ENCODE measurements at places on chromosomes 2 and 18.

- H3K4me3 ChIP-seq: no peak overlapping the region
- DNase-seq: no peak
- no peak overlapping the region for H3K27ac ChIP-seq
- H3K4me1 ChIP-seq: no peaks in the 10 kb centered on the region
These were observed 770.8 kb downstream of the DSC3 start for GRCh38 chr18:30271716-30272115.

- DNase-seq: no peak
- H3K4me1 ChIP-seq: no peaks in the 10 kb centered on the region
- no peaks in the 10 kb centered on the region for H3K36me3 ChIP-seq
- H3K27me3 ChIP-seq: no peaks in the 10 kb centered on the region
- H3K4me3 ChIP-seq: no peak overlapping the region
These were observed 221.9 kb downstream of the HDAC4 start for GRCh38 chr2:239178954-239179353.

DNA sequence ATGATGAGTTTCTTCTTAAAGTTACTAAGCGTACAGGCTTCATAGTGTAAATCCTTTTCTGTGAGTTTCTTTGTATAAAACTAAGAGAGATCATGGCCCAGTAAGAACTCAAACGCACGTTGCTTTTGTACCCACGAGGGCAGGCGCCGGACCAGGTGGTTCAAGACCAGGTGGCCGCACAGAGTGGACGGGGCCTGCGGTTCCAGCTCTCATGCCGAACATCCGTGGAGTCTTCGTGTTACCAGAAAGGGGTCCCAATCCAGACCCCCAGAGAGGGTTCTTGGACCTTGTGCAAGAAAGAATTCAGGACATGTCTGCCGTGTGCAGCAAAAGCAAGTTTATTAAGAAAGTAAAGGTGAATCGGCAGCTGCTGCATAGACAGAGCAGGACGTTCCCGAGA is 53.0 kb downstream of the KCNG2 start:
- no peaks in the 10 kb centered on the region for H3K27me3 ChIP-seq
- no peak for DNase-seq
- no peaks in the 10 kb centered on the region for H3K4me1 ChIP-seq
- no peaks in the 10 kb centered on the region for H3K36me3 ChIP-seq
- H3K27ac ChIP-seq: no peak overlapping the region

- H3K27me3 ChIP-seq: no peaks in the 10 kb centered on the region
- no peak for DNase-seq
- no peaks in the 10 kb centered on the region for H3K36me3 ChIP-seq
- H3K4me3 ChIP-seq: no peak overlapping the region
- H3K4me1 ChIP-seq: no peaks in the 10 kb centered on the region
- no peak overlapping the region for H3K27ac ChIP-seq
These were observed 14.1 kb downstream of the EMX1 start for GRCh38 chr2:72931280-72931910.

DNA sequence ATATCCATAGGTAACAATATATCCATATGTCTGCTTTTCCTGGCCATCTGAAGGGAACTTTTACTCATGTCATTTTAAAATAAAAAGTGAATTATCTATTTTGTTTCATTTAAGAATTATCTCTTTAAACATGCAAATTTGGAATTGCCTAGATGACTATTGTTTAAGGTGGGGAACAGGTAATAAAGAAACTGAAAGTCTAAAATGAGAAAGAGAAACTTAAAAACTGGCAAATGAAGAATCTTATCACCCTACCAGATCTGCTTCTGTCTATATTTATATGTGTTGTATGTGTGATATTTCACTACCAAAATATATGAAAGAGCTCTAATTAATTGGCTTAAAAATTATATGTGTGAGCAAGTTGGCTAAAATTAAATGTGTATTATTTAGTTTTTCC is 243.2 kb upstream of the KCNH7 start:
- H3K27ac ChIP-seq: no peak overlapping the region
- no peaks in the 10 kb centered on the region for H3K27me3 ChIP-seq
- no peak overlapping the region for H3K4me3 ChIP-seq
- H3K36me3 ChIP-seq: no peaks in the 10 kb centered on the region
- no peak for DNase-seq

GRCh38 chr2:157320409-157320808 is 5.2 kb downstream of the ERMN start:
- no peaks in the 10 kb centered on the region for H3K36me3 ChIP-seq
- H3K4me1 ChIP-seq: no peaks in the 10 kb centered on the region
- no peak overlapping the region for H3K4me3 ChIP-seq
- no peak for DNase-seq
- no peaks in the 10 kb centered on the region for H3K27me3 ChIP-seq

DNA sequence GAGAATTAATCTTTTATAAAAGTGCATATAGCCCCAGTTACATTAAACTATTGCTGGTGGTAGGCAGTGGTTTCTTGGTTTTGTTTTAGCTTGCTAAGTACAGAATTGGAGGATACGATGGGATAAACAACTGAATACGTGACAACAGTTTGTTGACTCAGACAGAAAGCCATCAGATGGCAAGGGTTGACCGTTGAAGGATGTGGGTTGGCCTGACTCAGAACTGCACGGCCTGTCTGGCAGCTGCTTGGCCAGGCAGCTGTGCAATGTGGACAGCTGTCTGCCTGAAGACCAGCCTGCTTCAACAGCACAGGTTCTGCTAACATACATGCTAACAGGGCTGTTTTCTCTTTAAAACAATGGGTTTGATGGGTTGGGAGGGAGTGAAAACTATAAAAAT is 46.6 kb downstream of the PRKRA start:
- no peak overlapping the region for H3K27ac ChIP-seq
- DNase-seq: no peak
- no peaks in the 10 kb centered on the region for H3K36me3 ChIP-seq
- no peaks in the 10 kb centered on the region for H3K4me1 ChIP-seq
- H3K4me3 ChIP-seq: no peak overlapping the region

DNA sequence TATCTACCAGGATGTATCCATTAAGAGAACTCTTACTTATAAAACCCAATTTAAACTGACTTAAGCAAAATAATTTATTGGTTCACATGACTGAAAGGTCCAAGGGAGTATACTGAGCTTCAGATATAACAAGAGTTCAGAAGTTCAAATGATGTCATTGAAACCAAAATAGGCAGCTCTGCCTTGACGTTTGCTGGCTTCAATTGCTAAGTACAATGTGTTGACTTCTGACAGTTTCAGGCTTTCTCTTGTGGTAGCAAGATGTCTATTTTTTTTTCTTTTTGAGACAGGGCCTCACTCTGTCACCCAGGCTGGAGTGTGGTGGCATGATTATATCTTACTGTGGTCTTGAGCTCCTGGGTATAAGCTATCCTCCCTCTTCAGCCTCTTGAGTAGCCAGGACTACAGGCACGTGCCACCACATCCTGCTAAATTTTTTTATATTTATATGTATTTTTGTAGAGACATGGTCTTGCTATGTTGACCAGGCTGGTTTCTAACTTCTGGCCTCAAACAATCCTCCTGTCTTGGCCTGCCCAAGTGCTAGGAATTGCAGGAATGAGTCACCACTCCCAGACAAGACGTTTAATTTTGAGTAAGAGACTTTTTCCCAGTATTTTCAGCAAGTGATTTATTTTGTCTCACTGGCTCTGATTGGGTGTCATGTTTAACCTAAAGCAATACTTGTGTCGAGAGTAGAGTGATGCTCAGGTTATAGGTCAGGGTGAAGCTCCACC is 184.8 kb downstream of the NR4A2 start:
- no peak overlapping the region for H3K27ac ChIP-seq
- no peak for DNase-seq
- H3K27me3 ChIP-seq: no peaks in the 10 kb centered on the region
- H3K4me1 ChIP-seq: no peaks in the 10 kb centered on the region
- no peaks in the 10 kb centered on the region for H3K36me3 ChIP-seq
- no peak overlapping the region for H3K4me3 ChIP-seq

DNA sequence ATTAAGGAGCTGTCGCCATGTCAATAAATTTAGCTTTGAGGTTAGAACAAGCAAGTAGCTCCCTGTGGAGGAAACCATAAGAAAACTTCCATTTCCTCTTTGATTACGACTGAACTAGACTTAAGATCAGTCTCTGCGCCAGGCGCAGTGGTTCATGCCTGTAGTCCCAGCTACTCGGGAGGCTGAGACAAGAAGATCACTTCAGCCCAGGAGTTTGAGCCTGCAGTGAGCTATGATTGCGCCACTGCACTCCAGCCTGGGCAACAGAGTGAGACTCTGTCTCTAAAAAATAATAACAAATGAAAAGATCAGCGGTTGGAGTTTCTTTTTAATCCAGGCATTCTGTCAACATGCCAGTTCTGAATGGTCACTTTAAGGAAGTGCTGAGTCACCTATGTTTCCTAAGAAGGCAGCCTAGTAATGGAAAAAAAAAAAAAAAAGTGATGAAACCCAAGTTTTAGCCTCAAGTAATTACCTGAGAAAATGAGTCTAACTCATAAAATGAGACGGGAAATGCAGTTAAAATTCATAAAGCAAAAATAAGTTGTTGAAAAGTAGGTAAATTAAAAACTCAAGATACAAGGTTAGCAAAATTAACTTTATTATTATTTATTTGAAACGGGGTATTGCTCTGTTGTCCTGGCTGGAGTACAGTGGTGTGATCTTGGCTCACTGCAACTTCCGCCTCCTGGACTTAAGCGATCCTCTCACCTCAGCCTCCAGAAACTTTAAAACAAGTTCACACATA is 10.2 kb downstream of the C18orf32 start:
- H3K27ac ChIP-seq: peak overlapping the region; percentile 7
- peaks cover 14% of the 10 kb centered on the region for H3K36me3 ChIP-seq
- H3K27me3 ChIP-seq: no peaks in the 10 kb centered on the region
- no peak overlapping the region for H3K4me3 ChIP-seq

GRCh38 chr2:101706819-101707177 is 9.3 kb downstream of the MAP4K4 start:
- no peak for DNase-seq
- peaks cover 18% of the 10 kb centered on the region for H3K4me1 ChIP-seq
- no peaks in the 10 kb centered on the region for H3K27me3 ChIP-seq
- no peaks in the 10 kb centered on the region for H3K36me3 ChIP-seq

DNA sequence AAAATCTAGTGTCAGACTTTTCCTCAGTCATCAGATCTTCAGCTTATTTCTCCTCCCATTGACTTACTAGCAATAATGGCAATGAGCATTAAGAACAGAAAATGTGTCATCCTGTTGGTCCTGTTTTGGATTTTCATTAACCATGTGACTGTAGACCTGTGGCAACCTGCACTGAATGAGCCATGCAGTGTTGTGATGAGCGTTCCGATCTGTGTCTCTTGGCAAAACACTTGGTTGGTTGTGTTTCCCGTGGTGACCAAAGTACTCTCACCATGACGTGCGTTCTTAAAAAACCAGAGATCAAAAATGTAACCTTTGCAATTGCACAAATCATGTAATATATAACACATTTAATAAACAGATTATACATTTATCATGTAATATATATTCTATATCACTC is 138.6 kb downstream of the MAP3K20 start:
- H3K4me1 ChIP-seq: peaks cover 19% of the 10 kb centered on the region
- no peaks in the 10 kb centered on the region for H3K36me3 ChIP-seq
- no peak overlapping the region for H3K27ac ChIP-seq
- no peak overlapping the region for H3K4me3 ChIP-seq
- no peak for DNase-seq

DNA sequence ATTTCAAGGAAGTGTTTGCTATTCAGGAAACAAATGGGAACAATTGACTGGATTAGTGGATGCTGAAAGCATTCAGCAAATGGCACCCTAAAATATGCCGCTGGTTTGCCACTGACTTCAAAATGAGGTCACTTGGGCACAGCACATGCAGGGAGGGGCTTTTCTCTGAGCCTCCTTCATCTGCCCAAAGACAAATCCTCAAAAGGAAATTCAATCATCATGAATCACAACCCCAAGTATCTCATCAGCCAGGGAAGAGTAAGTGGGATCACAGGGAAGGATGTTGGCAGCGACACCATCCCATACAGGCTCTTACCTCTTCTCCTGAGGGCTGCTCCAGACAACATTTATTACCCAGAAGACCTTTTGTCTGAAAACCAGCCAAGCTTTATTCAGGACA is 14.4 kb upstream of the SP140L start:
- no peaks in the 10 kb centered on the region for H3K4me1 ChIP-seq
- H3K4me3 ChIP-seq: no peak overlapping the region

- no peak overlapping the region for H3K27ac ChIP-seq
- H3K36me3 ChIP-seq: no peaks in the 10 kb centered on the region
- no peak for DNase-seq
- no peaks in the 10 kb centered on the region for H3K27me3 ChIP-seq
These were observed 103.5 kb downstream of the CABLES1 start for GRCh38 chr18:23238651-23239349.

DNA sequence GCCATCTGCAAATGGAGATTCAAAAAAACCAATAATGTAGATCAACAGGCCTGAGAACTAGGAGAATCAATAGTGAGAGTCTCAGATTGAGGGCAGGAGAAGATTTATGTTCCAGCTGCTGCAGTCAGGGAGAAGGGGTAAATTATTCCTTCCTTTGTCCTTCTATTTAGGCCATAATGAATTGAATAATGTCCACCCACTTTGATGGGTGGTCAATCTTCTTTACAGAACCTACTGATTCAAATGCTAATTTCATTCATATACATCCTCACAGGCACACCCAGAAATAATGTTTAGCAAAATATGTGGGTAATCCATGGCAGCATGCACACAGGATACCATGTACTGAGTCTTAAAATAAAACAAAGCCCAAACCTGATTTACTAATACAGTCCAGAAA is 695.3 kb upstream of the REG3G start:
- H3K27me3 ChIP-seq: no peaks in the 10 kb centered on the region
- DNase-seq: no peak
- no peaks in the 10 kb centered on the region for H3K4me1 ChIP-seq
- no peaks in the 10 kb centered on the region for H3K36me3 ChIP-seq
- H3K27ac ChIP-seq: no peak overlapping the region
- no peak overlapping the region for H3K4me3 ChIP-seq

DNA sequence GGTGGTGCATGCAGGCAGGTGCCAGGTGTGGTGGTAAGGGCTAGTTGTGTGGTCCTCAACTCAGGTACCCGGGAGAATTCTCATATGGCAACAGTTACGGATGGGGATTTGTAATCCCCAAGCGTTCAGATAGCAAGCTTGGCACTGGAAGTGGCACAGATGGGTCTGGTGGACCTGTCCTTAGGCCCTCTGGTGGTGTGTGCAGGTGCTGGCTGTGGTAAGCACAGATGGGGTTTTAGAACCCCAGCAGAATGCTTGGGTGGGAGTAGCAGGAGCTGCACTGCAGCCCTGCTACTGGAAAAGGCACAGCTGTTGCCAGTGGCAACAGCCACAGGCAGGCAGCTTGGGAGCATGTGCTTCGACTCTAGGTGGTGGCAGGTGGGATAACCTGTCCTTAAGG is 948.2 kb upstream of the FAM98A start:
- no peak overlapping the region for H3K4me3 ChIP-seq
- no peak for DNase-seq
- H3K27me3 ChIP-seq: no peaks in the 10 kb centered on the region
- H3K4me1 ChIP-seq: no peaks in the 10 kb centered on the region
- no peak overlapping the region for H3K27ac ChIP-seq

DNA sequence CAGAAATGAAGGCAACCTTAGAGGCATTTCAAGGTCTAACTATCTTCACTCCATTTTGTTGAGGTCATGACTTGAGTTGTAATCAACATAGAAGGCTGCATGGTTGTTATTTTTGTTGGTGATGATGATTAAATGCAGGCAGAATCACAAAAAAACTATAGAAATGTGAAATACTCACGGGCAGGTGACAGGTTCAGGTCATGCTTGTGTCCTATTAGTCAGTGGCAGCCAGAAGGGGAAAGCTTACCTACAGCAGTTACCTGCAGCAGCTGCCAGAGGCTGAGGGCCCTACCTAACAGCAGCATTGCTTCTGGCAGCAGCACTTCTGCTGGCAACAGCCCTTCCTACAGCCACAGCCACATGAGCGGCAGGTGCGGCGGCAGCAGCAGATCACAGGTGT is 394 bp downstream of the SCYGR3 start:
- H3K4me1 ChIP-seq: no peaks in the 10 kb centered on the region
- H3K27me3 ChIP-seq: no peaks in the 10 kb centered on the region
- no peak for DNase-seq
- H3K27ac ChIP-seq: no peak overlapping the region
- H3K36me3 ChIP-seq: no peaks in the 10 kb centered on the region
